ENCODE measurements at places on chromosomes 1 and 21.

GRCh38 chr1:8590721-8591351 is 226.6 kb downstream of the RERE start:
- DNase-seq, result no peak

- no peak for DNase-seq
Observed at GRCh38 chr1:1920057-1920607, 1.1 kb upstream of the TMEM52 start.

DNA sequence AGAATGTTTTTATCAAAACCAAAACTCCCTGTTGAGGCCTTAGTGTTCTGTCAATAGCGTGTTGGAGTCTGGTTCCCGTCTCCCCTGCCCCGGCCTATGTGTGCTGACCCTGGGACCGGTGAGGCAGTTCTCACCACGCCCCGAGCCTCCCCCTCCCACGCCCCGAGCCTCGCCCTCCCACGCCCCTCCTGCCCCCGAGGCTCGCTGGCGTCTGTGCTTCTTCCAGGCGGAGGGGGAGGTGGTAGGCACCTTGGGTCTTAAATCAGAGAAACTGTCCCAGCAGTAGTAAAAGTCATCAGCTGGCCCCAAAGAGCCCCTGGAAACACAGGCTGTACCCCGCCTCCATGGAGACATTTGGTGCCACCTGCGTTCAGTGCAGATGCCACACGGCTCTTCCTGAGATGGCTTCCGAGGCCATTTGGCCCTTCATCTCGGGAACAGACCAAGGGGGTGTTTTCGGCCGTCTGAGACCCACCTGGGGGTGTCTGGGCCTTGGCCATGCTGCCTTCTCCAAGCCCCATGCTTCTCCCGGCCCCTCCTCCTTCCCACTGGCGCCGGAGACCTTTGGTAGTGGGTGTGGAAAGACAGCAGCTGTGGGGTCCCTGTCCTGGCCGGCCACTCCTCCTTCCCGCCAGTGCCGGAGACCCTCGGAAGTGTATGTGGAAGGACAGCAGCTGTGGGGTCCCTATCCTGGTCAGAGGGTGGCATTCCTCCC is 44.7 kb downstream of the SKI start:
- DNase-seq, result no peak

GRCh38 chr1:114756009-114756892 is 1.5 kb downstream of the CSDE1 start:
- DNase-seq, result no peak

- DNase-seq, result no peak
Observed at GRCh38 chr1:234871710-234872271, 256.8 kb downstream of the TOMM20 start.

GRCh38 chr1:159142391-159142663 is 29.1 kb upstream of the CADM3 start:
- no peak for DNase-seq

GRCh38 chr1:155080312-155081228 is 1.9 kb downstream of the EFNA3 start:
- DNase-seq, result no peak

DNA sequence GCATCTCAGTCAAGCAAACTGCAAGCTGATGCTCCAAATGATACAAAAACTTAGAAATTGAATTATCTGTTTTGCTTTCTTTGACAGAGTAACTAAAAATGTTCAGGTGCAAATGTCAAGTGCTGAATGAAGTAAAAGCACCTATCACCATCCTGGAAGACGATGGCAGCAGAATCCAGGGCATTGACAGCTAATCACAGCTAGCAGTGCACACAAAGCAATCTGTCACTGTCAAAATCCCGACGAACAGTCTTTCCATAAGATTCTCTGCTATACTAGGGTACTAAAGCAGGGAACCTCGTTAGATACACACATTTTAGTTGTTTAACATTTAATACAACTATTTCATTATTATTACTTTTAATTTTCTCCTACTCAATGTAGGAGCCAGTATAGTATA is 233.3 kb downstream of the BRINP3 start:
- no peak for DNase-seq
